Activated T-helper 2 cell treated with anti-CD3 and anti-CD28 coated beads, Interferon-gamma antibody, Interleukin-2, Interleukin-4, amounts not matched to agents 10 μg/mL and 5 μg/mL and 100 μg/mL, durations not matched to agents 14 hours and 24 hours and 36 hours (primary cell): ENCODE measurements at places on chromosomes 6 and 20. TPM values are rescaled to one million over a fixed set of nuclear protein-coding genes. Genes with fewer than 3 reads are reported as not detected.

DNA sequence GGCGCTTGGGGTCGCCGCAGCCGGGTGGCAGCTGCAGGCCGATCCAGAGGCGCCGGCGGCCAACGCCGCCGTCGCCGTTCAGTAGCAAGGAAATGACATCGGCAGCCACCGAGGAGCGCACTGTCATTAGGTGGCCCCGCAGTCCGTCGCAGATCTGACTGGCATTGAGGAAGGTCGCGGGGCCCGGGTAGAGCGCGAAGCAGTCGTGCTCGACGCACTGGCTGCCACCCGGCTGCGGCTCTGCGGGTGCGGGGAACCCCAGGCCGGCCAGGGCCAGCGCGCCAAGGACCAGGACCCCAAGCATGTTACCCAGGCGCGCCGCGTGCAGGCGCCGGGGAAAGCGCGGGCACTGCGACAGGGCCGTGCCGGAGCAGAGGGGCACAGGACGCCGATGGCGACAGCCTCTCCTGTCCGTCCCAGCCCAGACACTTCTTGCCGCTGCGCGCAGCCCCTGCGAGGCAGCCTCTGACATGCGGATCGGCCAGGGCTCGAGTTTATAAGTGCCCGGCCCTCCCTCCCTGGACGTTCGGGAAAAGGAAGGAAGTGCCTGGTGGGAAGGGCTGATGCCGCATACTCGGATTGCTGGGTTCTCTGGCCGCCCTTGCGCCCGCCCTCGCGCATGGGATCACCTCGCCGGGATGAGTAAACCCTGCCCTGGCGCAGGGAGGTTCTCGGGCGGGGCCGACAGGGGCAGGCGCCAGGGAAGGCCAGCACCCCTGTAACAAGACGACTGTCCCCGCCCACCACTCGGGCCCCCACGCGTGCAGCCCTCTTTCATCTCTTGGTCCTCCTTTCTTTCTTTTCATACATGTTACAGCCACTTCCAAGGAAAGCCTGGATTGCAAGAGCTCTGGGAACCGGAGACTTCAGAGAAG lies at the start of gene THBD:
THBD (minus strand) TSS at position 472 of the 875 bp plus-strand sequence; CDS start at position 304, 168 bp downstream.
- no peak for DNase-seq

The LY6G6F gene
- total RNA-seq = not detected in 2 replicates

DNA sequence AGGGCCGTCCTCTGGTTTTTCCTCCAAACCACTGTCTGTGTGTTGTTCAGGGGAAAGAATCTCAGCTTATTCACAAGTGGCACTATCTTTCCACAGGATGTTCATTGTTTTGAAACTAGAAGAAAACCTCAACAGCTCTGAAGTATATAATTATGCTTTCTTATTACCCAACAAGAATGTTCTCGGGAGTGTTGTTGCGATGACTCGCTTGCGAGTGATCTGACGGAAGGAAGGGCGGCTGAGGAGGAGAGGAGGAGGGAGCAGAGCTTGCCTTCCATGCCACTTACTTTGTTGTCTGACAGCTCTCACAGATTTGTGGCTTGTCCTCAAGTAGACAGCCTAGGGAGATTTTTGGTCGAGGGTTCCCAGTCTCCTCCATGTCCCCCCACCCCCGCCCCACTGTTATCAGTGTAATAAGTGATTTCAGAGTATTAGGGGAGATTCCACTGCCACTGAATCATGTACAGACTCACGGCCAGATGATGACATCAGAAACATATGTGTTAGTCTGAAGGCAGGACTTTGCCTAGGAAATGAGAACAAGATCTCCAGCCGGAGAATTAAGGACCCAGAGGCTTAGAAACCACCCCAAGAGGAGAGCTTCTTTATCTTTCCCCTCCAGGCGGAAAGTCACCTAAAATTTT lies 80.7 kb upstream of the CCN6 start:
- peak; percentile 24 for DNase-seq

- DNase-seq = no peak
Observed at GRCh38 chr6:140049251-140049650, 674.8 kb upstream of the CITED2 start.

DNA sequence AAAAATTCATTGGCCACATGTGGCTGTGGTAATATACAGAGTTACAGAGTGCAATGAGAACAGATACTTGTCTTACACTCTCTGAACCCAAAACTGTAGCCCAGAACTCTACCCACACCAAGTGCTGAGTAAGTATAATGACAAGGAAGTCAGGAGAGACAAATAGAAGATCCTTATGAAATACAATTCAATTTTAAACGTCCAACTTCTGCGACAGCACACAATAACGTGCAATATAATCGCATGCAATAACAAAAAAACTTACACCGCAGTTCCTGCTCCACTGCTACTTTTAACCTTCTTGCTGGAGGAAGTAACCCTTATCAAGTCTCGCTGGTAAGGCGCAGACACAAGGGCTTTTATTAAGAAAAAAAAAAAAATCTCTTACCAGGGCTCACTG lies 881 bp downstream of the SFT2D1 start:
- no peak for DNase-seq

DNA sequence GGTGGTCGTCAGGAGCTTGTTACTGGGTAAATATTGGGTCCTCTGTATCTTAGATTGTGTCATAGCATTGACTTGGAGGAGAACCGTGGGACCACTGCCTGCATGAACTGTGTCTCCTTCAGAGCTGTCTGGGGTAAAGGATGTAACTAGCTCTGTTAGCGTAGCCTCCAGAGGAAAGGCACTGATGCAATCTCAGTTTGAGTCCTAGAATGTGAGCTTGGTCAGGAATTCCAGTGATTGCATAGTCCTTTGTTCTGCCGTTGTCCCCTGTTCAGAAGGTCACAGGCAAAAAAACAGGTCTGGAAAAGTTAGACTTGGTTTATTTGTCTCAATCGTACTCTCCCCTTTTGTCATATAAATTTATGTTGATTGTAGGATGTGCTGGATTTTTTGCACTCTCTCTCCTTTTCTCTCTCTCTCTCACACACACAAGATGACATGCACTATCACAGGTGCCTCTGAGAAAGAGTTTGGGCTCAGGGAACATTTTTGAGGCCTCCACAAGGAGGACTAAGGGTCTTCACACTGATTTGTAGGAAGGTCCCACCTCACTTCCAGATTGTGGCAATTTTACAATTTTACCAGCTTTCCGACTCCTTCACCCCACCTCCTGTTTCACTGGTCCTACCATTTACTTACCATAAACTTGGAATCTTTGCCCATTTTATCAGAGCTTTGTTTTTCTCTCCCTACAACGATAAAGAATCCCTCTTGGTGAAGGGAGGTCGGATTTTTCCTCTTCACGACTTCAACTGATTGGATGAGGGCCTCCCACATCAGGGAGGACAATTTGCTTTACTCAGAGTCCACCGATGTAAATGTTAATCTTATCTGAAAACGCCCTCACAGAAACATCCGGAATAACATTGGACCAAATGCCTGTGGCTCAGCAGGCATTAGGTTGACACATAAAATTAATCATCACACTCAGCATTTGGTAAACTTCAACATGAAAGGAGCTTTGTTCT lies 7.0 kb upstream of the DACT2 start:
- no peak for DNase-seq

The DEK gene
- total RNA-seq = 182 and 198 TPM in 2 replicates

The MYBL2 gene
- 85.4 and 88.6 TPM in 2 replicates for total RNA-seq
